Vagina (tissue), 2 donors: ENCODE measurements at places on chromosomes 11 and 22.

DNA sequence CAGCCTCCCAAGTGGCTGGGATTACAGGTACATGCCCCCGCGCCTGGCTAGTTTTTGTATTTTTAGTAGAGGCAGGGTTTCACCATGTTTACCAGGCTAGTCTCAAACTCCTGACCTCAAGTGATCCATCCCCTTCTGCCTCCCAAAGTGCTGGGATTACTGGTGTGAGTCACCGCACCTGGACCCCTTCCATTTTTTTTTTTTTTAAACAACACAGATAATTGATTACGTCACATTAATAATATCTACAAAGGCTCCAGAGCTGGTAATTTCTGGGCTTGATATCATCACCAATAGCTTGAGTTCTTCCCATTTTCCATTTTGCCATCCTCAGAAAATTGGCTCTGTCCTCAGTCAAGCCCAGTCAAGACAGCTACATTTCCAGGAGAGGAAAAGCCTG lies 7.2 kb downstream of the TTLL1 start:
- H3K27me3 ChIP-seq: no peaks in the 10 kb centered on the region
- H3K36me3 ChIP-seq: no peaks in the 10 kb centered on the region
- H3K4me3 ChIP-seq: no peak overlapping the region
- no peak for DNase-seq

- H3K4me1 ChIP-seq: peaks cover 55% of the 10 kb centered on the region
- DNase-seq: no peak
- H3K27ac ChIP-seq: peak within 1 kb of the TSS; percentile 40
- H3K36me3 ChIP-seq: no peaks in the 10 kb centered on the region
Measured at GRCh38 chr22:23772649-23773473, at the start of gene MMP11. MMP11 (plus strand) TSS chr22:23772849; CDS start chr22:23772871, 22 bp downstream.

GRCh38 chr11:107816028-107816427 lies 42.6 kb downstream of the SLC35F2 start:
- H3K4me3 ChIP-seq: no peak overlapping the region
- H3K27me3 ChIP-seq: no peaks in the 10 kb centered on the region
- H3K27ac ChIP-seq: no peak overlapping the region
- DNase-seq: no peak

DNA sequence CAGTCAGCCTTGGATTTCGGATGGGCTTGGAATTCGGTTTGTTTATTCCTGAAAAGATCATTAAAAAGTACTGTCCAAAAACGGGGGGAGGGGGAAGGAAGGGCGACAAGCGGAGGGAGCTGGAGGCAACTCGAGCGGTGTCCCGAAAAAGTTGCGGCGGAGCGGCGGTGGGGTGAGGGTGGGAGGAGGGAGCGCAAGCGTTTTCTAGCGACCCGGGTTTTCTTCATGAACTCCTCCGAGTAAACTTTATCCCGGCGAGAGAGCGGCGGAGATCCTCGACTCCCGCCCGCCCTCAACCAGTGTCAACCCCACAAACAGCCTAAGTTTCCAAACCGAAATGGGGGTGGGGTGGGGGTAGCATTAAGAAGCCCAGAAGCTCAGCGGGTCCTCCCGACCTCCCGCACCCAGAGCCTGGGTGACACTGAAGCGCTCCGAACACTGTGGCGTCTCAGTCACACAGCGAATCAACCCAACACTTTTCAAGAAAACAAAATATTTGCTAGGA lies 133.0 kb upstream of the C11orf58 start:
- H3K27ac ChIP-seq: peak overlapping the region; percentile 81
- H3K27me3 ChIP-seq: peaks cover 3% of the 10 kb centered on the region
- peak overlapping the region; percentile 59 for H3K4me3 ChIP-seq
- no peak for DNase-seq
- H3K36me3 ChIP-seq: no peaks in the 10 kb centered on the region

DNA sequence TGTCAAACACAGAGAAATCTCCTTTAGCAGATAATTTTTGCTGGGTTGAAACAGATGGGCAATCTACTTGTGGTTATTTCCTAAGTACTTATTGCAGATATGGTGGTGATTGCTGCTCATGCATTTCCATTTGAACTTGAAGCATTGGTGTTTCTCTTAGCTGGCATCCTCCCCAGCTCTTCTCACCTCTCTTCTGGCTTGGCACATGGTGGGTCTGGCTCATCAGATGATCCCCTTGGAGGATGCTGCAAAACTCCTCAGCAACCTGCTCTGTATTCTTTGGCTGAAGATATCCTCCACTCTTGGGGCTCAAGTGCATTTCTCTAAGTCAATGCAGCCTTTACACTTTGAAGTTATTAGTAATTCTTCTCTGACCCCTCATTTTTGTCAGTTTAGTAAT lies 87.3 kb upstream of the MYO18B start:
- H3K27ac ChIP-seq: no peak overlapping the region
- H3K4me3 ChIP-seq: no peak overlapping the region
- H3K4me1 ChIP-seq: no peaks in the 10 kb centered on the region
- no peaks in the 10 kb centered on the region for H3K36me3 ChIP-seq
- no peaks in the 10 kb centered on the region for H3K27me3 ChIP-seq

- no peaks in the 10 kb centered on the region for H3K36me3 ChIP-seq
- H3K27ac ChIP-seq: no peak overlapping the region
- no peaks in the 10 kb centered on the region for H3K4me1 ChIP-seq
- DNase-seq: no peak
Measured at GRCh38 chr11:105763594-105763993, 153.7 kb downstream of the GRIA4 start.

DNA sequence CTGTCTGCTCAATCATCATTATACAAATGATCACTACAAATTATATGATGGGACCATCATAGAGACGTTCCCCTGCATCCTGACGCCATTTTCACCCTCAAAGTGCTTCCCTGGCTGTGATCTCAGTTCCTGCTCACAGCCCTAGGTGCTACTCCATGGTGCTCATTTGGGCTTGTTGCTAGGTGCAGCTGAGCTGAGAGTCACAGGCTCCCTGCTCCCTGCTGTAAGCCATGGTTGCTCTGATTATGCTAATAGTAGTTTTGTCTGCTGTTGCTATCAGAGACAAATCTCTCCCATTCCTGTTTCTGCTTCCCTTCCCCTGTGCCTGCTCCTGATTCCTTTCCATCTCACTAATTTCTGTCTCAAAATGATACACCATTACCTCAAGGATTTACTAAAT lies 474.3 kb downstream of the METTL15 start:
- H3K27me3 ChIP-seq: no peaks in the 10 kb centered on the region
- no peak overlapping the region for H3K27ac ChIP-seq
- no peak for DNase-seq
- H3K4me3 ChIP-seq: no peak overlapping the region
- H3K36me3 ChIP-seq: no peaks in the 10 kb centered on the region

DNA sequence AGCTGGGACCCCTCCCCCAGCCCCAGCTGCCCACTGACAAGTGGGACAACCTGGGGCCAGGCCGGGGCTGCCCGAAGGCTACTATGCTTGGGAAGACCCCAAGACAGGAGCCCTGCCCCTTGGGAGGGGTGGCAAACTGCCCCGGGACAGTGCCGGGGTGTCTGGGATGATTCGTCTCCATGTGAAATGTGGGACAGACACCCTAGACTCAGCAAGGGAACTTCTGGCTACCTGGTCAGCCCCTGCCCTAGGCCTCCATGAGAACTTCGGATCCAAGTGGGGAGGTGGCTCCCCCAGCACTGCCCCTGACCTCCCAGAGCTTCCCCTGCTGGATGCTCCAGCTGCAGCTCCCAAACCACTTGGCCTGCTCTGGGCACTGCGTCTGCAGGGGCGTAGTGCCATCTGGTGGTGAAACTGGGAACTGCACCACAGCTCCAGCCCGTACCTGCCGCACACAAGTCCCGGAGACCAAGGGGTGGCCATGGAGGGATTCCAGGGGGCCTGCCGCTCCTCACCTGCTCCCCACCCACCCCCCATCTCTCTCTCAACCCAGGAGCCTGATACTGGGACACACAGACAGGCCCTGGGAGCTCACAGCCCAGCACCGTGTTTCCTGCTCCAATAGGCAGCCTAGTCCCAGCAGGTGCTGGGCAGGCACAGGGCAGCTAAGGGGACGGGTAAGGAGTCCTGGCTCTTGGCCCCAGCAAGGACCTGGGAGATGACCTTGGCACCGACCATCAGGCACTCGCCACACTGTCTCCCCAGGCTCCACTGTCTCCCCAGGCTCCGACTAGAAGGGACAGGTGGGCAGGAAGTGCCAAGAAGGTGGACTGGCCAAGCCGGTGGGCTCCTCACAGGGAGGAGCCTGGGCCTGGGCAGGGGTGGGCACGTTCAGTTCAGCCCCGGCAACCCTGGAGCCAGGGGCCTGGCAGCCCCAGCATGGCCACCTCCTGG lies 194.1 kb downstream of the IGLL1 start:
- no peaks in the 10 kb centered on the region for H3K27me3 ChIP-seq
- no peak for DNase-seq
- no peak overlapping the region for H3K27ac ChIP-seq

GRCh38 chr22:49538006-49538405 lies 289.7 kb downstream of the BRD1 start:
- H3K36me3 ChIP-seq: no peaks in the 10 kb centered on the region
- no peak for DNase-seq
- no peaks in the 10 kb centered on the region for H3K27me3 ChIP-seq
- no peak overlapping the region for H3K27ac ChIP-seq
- H3K4me3 ChIP-seq: no peak overlapping the region
- no peaks in the 10 kb centered on the region for H3K4me1 ChIP-seq

DNA sequence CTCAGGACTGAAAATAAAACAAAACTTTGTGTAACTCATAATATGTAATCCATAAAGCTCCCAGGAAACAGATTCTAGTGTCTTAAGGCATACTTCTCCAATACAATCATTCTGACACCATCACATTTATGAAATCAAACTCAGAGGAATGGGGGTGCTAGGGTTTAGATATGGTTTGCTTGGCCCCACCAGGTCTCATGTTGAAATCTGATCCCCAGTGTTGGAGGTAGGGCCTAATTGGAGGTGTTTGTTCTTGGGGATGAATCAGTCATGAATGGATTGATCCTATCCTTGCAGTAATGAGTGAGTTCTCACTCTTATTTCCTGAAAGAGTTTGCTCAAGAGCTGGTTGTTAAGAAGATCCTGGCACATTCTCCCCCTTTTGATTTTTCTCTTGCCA lies 380.9 kb downstream of the ETS1 start:
- H3K27me3 ChIP-seq: no peaks in the 10 kb centered on the region
- peaks cover 10% of the 10 kb centered on the region for H3K4me1 ChIP-seq
- H3K4me3 ChIP-seq: no peak overlapping the region
- no peaks in the 10 kb centered on the region for H3K36me3 ChIP-seq
- H3K27ac ChIP-seq: no peak overlapping the region
- no peak for DNase-seq

DNA sequence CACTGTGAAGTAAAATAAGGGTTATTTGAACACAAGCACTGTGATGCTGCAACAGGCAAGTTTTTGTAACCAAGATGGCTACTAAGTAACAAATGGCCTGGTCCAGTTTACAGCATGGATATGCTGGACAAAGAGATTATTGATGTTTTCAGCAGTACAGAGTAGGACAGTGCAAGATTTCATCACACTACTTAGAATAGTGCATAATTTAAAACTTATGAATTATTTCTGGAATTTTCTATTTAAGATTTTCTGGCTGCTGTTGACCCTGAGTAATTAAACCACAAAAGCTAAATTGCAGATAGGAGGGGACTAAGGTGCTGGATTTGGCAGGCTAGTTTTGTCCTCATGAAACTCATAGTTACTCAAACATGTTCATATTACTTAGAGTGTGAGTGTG lies 33.1 kb downstream of the CEP295 start:
- no peak overlapping the region for H3K27ac ChIP-seq
- H3K4me3 ChIP-seq: no peak overlapping the region
- no peaks in the 10 kb centered on the region for H3K4me1 ChIP-seq

- no peak for DNase-seq
- peak overlapping the region; percentile 93 for H3K27ac ChIP-seq
- H3K4me3 ChIP-seq: no peak overlapping the region
- peaks cover 85% of the 10 kb centered on the region for H3K4me1 ChIP-seq
- H3K27me3 ChIP-seq: no peaks in the 10 kb centered on the region
Measured at GRCh38 chr22:37749831-37750595, 53.2 kb downstream of the TRIOBP start.

GRCh38 chr11:15590132-15590531 lies 475.4 kb downstream of the INSC start:
- H3K4me3 ChIP-seq: no peak overlapping the region
- no peaks in the 10 kb centered on the region for H3K4me1 ChIP-seq
- H3K36me3 ChIP-seq: no peaks in the 10 kb centered on the region

GRCh38 chr11:131924457-131925201 lies 554.2 kb downstream of the NTM start:
- no peaks in the 10 kb centered on the region for H3K4me1 ChIP-seq
- no peaks in the 10 kb centered on the region for H3K27me3 ChIP-seq
- DNase-seq: no peak
- H3K27ac ChIP-seq: no peak overlapping the region
- H3K4me3 ChIP-seq: no peak overlapping the region

- no peak overlapping the region for H3K4me3 ChIP-seq
- H3K27ac ChIP-seq: no peak overlapping the region
- no peaks in the 10 kb centered on the region for H3K27me3 ChIP-seq
- DNase-seq: peak; percentile 64
- no peaks in the 10 kb centered on the region for H3K4me1 ChIP-seq
Measured at GRCh38 chr22:44522526-44523170, 24.6 kb upstream of the RTL6 start.

- DNase-seq: no peak
- H3K27me3 ChIP-seq: no peaks in the 10 kb centered on the region
- no peaks in the 10 kb centered on the region for H3K36me3 ChIP-seq
Measured at GRCh38 chr22:46030231-46030880, 53.4 kb upstream of the WNT7B start.
